ENCODE measurements at places on chromosomes 2 and 18. TPM values are rescaled to one million over a fixed set of nuclear protein-coding genes. Genes with fewer than 3 reads are reported as not detected.

The SIX3 gene
- total RNA-seq: not detected

DNA sequence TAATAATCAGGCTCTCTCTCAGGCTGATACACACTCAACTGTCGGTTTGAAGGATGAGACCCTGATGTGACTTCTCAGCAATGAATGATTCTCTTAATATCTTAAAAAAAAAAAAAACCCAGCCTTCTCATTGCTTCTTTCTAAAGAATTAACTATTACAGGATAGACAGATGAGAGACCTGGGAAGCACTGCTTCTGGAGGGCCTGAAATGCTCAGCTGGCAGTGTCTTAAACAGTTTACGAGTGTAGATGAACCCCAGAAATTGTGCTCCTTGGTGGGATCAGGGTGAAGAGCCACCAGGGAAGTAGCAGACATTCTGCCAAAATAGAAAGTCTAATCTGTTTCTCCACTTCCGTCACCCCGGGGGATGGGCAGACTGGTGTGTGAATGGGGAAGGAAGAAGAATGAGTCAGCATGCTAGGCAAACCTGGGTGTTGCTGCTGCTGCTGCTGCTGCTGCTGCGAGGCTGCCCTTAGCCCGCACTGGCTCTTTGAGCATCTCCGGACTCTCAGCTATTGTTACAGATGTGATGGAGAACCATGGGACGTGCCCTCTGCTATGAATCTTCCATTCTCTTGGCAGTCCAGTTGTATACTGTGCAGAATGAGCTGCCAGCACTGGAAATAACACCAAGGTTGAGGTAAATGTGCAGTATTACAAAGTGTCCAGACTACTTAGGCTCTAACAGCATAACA, 158.4 kb downstream of the SETBP1 start:
- peak; percentile 88 for DNase-seq

- no peak for DNase-seq
Measured at GRCh38 chr18:64850791-64851190, 701.9 kb upstream of the LINC00305 start.

DNA sequence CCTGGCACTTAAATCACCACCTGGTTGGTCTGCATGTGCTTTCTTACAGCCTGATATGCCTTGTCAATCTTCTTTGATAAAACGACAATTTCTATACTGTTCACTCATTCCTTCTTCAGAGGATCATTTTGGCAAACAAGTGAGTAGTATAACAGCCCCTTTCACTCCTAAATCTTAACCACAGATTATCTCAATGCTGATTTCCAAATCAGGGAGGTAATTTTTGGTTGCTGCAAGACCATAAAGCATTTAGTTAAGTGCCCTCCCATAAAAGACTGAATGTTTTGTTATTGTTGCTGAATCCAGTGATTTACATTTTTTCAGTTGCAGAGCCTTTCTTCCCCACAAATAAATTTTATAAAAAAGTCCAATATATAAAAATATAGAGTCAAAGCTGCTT, 129.2 kb upstream of the CYP26B1 start:
- DNase-seq: no peak

GRCh38 chr18:8416212-8417019, 192.8 kb upstream of the RAB12 start:
- no peak for DNase-seq

DNA sequence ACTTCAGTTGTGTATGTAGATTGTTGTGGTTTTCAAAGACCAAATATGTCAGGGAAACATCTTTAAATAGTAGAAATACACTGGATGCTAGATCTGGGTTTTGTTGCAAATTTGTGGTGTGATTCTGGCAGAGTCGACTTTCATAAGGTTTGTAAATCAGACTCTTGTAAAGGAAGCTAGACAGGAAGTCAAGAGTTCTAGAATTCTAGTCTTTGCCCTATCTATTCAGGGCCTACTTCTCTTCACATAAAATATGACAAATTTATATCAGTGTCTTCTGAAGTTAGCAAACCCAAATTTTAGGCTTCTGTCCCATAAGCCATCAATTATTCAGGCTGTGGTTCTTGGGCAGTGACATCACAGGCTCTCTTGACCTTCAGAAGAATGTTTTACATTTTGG, 1579.2 kb upstream of the PIK3C3 start:
- DNase-seq: no peak

The DPP4 gene
- total RNA-seq: 3.7 TPM

DNA sequence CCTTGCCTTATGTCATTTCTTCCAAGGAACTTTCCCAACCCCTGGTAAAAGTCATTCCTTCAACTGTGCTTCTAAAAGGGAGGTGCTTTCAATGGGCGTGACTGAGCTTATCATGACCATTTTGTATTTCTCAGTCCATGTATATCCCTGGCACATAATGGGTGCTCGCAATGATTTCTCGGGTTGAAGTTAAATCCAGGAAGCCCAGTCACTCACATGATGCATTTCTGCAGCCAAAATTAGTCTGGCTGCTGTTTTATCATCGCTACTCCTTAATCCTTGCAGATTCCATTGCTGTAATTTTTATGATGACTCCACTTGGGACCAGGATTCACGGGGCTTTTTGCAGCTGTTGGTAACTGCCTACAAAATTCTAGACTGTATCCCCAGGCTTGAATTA, 25.9 kb upstream of the RFX8 start:
- no peak for DNase-seq

The SLC9A2 gene
- not detected for total RNA-seq

All from aorta (tissue), 5 donors.